Ovary (tissue), 10 donors: ENCODE measurements at places on chromosomes 2 and 18. TPM values are rescaled to one million over a fixed set of nuclear protein-coding genes. Genes with fewer than 3 reads are reported as not detected.

GRCh38 chr2:174807931-174808330, 43.7 kb upstream of the CHRNA1 start:
- H3K36me3 ChIP-seq = no peaks in the 10 kb centered on the region
- H3K4me1 ChIP-seq = peaks cover 2% of the 10 kb centered on the region
- H3K27me3 ChIP-seq = no peaks in the 10 kb centered on the region
- H3K4me3 ChIP-seq = no peak overlapping the region
- DNase-seq = no peak
- H3K27ac ChIP-seq = no peak overlapping the region

DNA sequence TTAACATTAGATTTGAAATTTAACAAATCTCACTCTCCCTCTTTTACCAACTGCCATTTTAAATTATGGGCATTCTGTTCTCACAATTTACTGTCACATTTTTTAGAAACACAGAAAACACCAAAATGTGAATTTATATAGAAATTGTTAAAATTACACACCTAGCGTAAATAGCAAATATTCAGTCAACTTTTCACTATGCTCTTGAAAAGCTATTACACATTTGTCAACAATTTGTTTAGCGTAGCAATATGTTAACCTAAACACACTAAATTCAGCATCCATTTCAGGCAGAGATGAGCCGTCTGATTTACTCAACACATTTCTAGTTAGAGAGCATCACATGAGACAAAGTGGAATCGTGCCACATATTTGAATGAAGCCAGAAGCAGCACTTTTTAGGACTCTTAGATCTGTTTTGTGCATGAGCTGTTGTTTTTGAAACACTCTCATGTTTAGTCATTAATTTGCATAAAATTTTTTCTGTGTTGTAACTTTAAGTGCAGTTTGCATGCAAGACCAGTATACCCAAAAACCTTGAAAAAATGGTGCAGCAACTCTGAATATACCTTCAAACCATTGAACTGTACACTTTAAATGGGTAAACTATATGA, 8.2 kb downstream of the TTC32 start:
- no peaks in the 10 kb centered on the region for H3K36me3 ChIP-seq
- no peaks in the 10 kb centered on the region for H3K27me3 ChIP-seq
- no peak overlapping the region for H3K4me3 ChIP-seq

DNA sequence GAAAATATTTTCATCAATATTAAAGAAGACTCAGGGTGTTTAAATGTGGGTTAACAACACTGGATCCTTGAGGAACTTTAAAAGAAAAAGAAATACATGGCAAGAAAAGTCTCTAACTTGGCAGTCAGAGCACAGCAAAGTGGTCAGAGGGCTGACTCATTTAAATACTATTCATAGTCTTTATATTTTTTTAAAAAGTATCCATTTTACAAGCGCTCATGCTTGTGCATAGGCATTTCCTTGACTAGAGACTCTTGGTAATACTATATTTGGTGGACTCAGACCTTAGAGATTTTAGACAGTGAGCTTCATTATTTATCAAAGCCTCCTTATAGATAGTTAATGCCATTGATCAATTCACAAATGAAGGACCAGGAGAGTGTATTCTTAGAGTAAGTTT, 110.2 kb downstream of the ABCA12 start:
- no peaks in the 10 kb centered on the region for H3K4me1 ChIP-seq
- no peak overlapping the region for H3K27ac ChIP-seq
- H3K36me3 ChIP-seq = no peaks in the 10 kb centered on the region
- no peak for DNase-seq
- H3K4me3 ChIP-seq = no peak overlapping the region

DNA sequence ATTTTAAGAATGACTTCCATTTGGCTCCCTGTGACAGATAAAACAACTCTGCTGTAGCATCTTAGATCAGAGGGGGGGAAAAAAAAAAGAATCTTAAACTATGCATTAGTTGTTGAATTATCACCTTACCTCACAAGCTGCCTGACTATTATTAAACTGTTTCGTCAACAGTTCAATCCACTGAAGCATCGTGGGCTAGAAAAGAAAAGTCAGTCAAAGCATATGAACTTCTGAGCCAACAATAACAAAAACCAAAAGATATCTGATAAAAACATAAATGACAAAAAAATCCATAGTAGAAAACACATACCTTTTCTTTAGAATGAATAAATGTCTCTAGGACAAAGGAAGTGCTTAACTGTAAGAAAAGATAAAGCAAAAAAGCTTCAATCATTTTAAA, 73.7 kb downstream of the C2orf74 start:
- no peak overlapping the region for H3K4me3 ChIP-seq
- H3K27ac ChIP-seq = no peak overlapping the region
- H3K4me1 ChIP-seq = no peaks in the 10 kb centered on the region
- no peak for DNase-seq

- no peak overlapping the region for H3K4me3 ChIP-seq
- no peak for DNase-seq
- no peaks in the 10 kb centered on the region for H3K4me1 ChIP-seq
- H3K36me3 ChIP-seq = no peaks in the 10 kb centered on the region
Measured at GRCh38 chr2:103805746-103806145, 1043.9 kb downstream of the TMEM182 start.

GRCh38 chr2:74947703-74948102, 10.7 kb upstream of the POLE4 start:
- no peak overlapping the region for H3K27ac ChIP-seq
- H3K36me3 ChIP-seq = no peaks in the 10 kb centered on the region
- no peaks in the 10 kb centered on the region for H3K27me3 ChIP-seq
- no peak for DNase-seq
- H3K4me1 ChIP-seq = no peaks in the 10 kb centered on the region
- no peak overlapping the region for H3K4me3 ChIP-seq

DNA sequence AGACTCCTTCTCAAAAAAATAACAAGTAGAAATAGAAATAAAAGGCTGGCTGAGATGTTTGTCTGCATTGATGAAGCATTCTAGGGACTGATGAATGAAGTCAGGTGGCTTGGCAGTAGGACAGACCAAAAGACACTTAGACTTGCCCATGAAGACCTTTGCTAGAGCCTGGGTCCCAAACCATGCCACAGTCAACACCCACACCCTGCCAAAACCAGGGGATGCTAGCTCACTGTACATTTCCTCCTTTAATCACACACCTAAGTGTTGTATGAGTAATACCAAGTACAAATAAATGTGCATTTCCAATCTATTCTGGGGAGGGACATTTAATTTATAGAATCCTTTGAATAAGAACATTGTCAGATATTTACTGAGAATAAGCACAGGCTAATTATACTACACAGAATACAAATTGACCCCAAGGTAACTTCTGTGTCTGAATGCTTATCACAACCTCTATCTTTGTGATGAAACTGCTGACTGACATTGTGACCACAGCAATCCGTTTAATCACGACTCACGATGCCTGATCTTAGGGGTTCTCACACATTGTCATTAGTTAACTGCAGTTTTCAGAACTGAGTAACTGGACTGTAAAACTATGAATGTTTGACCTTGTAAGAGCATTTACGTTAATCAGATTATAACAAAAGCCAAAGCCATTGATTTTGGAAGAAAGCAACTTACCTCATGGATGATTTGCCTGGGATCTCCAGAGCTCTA, 10.5 kb upstream of the NOL10 start:
- no peak for DNase-seq
- no peak overlapping the region for H3K27ac ChIP-seq
- H3K27me3 ChIP-seq = no peaks in the 10 kb centered on the region
- no peaks in the 10 kb centered on the region for H3K36me3 ChIP-seq

The LANCL1 gene
- 37.6 TPM for total RNA-seq

The ACOXL gene
- 0.23 TPM for total RNA-seq

The NBEAL1 gene
- 29.3 TPM for total RNA-seq
